Foreskin keratinocyte (primary cell): ENCODE measurements at places on chromosomes 2 and 18. TPM values are rescaled to one million over a fixed set of nuclear protein-coding genes. Genes with fewer than 3 reads are reported as not detected.

GPR75 gene
- 1.6 and 2.2 TPM in 2 replicates for total RNA-seq

GAL3ST2 gene
- not detected in 2 replicates for total RNA-seq

POMC gene
- 0.39 and 0.71 TPM in 2 replicates for total RNA-seq

SCN1A gene
- not detected in 2 replicates for total RNA-seq

CRYGD gene
- not detected in 2 replicates for total RNA-seq

ELOA2 gene
- not detected in 2 replicates for total RNA-seq

UCN gene
- total RNA-seq: 0.14 and 0.31 TPM in 2 replicates

TMEM178A gene
- not detected in 2 replicates for total RNA-seq

CAVIN2 gene
- total RNA-seq: 6.3 and 8.4 TPM in 2 replicates

IL1RL2 gene
- total RNA-seq: 1.7 and 1.8 TPM in 2 replicates

TLX2 gene
- total RNA-seq: 0.10 TPM in 1 of 2 replicates, not detected in the other

IL36G gene
- 0.32 and 0.85 TPM in 2 replicates for total RNA-seq
